Cerebellar nuclear complex (tissue), 1 donor: ENCODE measurements at places on chromosomes 11 and 22.

DNA sequence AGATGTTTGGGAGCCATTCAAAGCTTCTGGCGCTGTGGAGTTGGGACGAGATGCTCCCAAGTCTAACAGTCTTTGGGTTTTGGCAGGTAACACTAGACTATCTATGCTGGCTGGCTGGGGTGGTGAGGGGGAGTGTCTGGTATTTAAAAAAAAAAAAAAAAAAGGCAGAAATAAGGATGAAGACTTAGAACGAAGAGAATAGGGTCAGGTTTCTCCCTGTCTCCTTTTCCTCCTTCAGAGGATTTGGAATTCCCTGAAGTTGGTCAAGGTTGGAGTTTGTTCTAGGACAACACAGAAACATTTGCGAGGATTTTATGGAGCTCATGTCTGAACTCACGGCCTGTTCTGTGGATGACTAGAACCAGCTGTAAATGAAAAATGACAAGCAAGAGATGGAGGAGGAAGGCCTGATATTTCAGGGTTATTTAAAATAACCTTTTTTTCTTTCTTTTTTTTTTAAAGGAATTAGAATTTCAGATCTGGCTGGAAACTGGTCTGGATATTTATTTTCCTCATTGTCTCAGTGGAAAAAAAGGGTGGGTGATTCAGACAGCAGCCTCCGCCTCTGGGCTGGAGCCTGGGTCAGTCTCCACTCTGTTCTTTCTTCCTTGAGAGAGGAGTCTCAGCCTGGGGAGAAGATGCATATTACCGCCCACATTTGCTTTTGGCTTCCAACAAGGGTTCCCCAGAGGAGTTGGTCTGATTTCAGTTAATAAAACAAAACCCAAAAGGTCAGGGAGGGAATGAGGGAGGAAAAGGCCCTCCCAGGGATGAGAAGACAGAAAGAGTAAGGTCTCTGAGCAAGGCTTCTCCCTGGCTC, 80.1 kb downstream of the USP35 start:
- DNase-seq = no peak

GRCh38 chr11:87575088-87575487, 537.4 kb downstream of the TMEM135 start:
- no peak for DNase-seq

- no peak for DNase-seq
Measured at GRCh38 chr11:133955945-133956421, 785 bp downstream of the IGSF9B start.

DNA sequence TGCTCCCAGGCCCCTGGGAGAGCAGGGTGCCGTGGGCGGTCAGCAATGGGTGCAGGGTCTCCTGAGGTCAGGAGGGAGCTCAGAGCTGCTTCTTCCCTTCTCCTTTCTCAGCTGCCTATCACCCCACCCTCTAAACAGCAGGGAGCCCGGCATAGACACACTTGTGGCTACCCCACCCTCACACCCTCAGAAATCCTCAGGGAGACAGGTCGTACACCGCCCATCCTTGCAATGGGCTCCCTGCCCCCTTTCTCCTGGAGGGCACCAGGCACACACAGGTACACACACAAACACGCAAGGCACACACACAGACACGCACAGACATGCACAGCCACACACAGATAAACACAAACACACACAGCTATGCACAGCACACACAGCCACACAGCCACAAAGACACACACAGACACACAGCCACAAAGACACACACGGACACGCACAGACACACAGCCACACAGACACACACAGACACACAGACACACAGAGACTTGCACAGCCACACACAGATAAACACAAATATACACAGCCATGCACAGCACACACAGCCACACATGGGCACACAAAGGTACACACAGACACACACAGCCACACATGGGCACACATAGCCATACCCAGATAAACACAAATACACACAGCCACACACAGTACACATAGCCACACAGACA, 44.9 kb upstream of the TH start:
- no peak for DNase-seq

- DNase-seq = no peak
Measured at GRCh38 chr11:3089236-3090061, 32.2 kb upstream of the CARS1 start.

DNA sequence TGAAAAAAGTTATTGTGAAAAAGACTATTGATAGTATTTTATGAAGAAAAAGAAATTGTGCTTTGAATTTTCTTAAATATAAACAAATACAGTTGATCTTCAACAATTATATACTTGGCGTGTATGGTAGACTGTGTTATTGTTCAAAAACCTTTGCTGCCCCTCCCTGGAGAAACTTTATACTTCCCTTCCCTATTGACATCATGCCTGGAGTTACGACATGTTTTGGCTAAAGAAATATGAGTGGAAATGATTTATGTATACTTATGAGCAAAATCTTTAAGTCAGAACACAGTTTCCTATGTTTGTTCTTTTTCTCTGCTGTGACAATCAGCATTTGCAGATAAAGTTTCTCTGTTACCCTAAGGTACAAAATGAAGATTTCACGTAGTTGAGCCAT, 243.8 kb downstream of the TMEM135 start:
- no peak for DNase-seq

DNA sequence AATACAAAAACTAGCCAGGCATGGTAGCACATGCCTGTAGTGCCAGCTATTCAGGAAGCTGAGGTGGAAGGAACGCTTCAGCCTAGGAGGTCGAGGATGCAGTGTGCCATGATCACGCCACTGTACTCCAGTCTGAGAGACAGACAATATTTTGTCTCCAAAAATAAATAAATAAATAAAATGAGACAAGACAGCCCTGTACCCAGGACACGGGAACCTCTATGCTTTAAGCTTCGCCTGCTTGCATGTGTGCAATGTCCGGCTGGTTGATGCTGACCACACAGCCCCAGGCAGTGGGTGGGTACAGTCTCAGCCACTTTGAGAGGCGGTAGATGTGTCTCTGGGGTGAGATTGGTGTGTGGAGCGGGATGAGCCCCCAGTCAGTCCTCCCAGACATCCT, 52.0 kb upstream of the MPEG1 start:
- no peak for DNase-seq

- no peak for DNase-seq
Measured at GRCh38 chr11:78768971-78769370, 194.3 kb upstream of the NARS2 start.

DNA sequence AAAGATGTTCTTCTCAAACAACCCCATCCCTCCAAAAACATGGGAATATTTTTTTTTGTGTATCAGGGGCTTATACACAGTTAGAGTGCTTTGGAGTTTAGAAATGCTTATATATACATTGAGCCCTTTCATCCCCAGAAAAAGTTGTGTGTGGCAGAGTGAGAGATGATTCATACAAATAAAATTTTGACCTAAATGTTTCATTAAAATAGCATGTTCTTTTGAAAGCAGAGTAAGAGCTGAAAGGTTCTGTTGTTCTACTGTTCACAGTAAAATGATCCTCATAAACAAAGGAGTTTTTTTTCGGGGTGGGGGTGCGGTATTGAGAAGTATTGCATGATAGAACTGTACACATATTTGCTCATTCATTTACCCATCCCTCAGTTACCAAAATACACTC, 512.4 kb downstream of the DLG2 start:
- no peak for DNase-seq

GRCh38 chr22:49210606-49211005, 617.1 kb downstream of the BRD1 start:
- no peak for DNase-seq

- no peak for DNase-seq
Measured at GRCh38 chr11:26994631-26995095, 751 bp downstream of the FIBIN start.

GRCh38 chr22:27466778-27467438, 334.6 kb downstream of the MN1 start:
- no peak for DNase-seq

GRCh38 chr22:36185828-36186624, 15.6 kb downstream of the APOL4 start:
- no peak for DNase-seq

DNA sequence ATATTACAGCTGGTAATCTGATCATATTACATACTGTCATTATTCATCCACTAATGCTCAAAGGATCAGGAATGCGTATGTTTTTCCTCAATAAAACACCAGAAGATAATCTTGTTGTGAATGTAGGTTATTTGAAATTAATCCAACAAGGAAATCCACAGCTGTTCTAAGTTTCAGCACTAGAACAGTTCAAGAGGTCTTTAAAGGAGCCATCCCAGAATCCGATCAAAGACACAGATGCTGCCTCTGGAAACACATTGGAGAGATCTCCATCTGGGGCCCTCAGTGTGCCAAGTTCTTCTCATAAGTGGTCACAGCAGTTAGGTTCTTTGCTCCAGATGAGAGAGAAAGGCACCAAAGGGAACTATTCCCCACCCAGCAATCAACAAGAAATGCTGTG, 1955.1 kb upstream of the RAG2 start:
- no peak for DNase-seq

DNA sequence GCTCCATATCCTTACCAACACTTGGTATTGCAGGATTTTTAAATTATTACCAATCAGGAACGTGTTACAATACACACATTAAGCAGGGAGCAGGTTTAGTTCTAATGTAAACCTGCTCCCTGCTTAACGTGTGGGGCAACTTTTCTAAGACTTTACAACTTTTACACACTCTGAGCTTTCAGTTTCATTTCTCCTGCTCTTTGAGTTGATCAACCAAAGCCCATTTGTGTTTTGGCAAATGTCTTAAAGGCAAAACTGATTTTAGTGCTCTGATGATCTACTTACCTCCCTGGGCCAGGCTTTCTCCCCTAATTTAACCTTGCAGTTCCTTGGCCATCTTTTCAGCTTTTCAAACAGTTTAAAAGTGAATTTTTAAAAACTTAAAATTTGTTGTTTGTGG, 70.9 kb downstream of the ZBTB44 start:
- DNase-seq = no peak

GRCh38 chr11:116580799-116581198, 192.0 kb downstream of the BUD13 start:
- DNase-seq = no peak

GRCh38 chr11:65411681-65412070, 10.9 kb upstream of the NEAT1 start:
- no peak for DNase-seq

DNA sequence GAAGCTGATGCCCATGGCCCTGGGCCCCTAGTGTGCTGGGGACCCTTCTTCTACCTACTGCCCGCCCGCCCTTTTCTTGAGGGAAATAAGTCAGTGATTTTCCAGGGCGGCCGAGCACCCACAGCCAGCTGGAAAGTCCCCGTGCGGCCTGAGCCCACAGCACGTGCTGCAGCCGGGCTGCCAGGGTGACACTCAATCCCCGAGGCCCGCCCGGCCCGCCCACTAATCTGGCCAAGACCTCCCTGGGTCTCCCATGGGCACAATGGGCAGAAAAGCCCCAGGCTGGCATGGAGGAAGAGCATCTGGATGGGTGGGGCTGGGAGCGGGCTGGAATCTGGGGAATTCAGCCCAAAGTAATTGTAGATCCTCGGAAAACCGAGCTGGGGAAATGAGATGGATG, 24.8 kb downstream of the WNT7B start:
- DNase-seq = no peak
